ENCODE measurements at places on chromosomes 3 and 15. TPM values are rescaled to one million over a fixed set of nuclear protein-coding genes. Genes with fewer than 3 reads are reported as not detected.

Gene FSTL1
- total RNA-seq: 0.40 TPM

Gene CILP
- total RNA-seq: not detected

Gene PTX3
- not detected for total RNA-seq

Gene CADM2
- total RNA-seq: not detected

Gene TCAIM
- total RNA-seq: 17.9 TPM

Gene MEX3B
- 0.82 TPM for total RNA-seq

Gene KIF7
- total RNA-seq: 0.95 TPM

Gene ENTPD3
- total RNA-seq: not detected

Gene DMXL2
- 6.3 TPM for total RNA-seq

Gene CATSPER2
- 5.1 TPM for total RNA-seq

Gene PPM1M
- total RNA-seq: 111 TPM

Gene BCHE
- not detected for total RNA-seq

All from activated CD4-positive, alpha-beta memory T cell treated with anti-CD3 and anti-CD28 coated beads for 36 hours (primary cell).